ENCODE measurements at places on chromosomes 2 and 18.
A peak's percentile ranks its signal among the peaks of the same experiment; 100 is the strongest.

- ATAC-seq = no peak
Measured at GRCh38 chr2:240465765-240466578, 30.5 kb downstream of the GPC1 start.

- ATAC-seq = no peak
Measured at GRCh38 chr2:212299943-212300342, 238.7 kb downstream of the ERBB4 start.

- no peak for ATAC-seq
Measured at GRCh38 chr2:136310797-136311603, 193.1 kb upstream of the CXCR4 start.

GRCh38 chr2:47504174-47504810 is 101.3 kb downstream of the MSH2 start:
- ATAC-seq = no peak

DNA sequence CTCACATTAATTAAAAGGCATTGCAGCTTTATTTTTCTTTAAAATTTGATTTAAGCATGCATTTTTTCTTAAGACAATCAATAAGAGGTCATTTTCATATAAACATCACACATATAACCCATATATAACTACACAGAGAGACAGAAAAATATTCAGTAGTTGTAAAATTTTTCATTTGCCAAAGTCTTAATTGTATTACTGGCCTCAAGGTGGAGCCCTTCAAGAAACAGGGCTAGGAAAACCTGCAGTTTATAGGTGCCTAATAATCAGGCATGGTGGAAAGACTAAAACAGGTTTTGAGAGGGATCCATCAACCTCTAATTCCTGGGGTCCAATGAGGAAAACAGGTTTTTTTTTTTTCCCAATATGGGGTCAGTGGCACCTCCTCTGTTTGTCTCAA is 71.3 kb upstream of the ZNF804A start:
- ATAC-seq = no peak

DNA sequence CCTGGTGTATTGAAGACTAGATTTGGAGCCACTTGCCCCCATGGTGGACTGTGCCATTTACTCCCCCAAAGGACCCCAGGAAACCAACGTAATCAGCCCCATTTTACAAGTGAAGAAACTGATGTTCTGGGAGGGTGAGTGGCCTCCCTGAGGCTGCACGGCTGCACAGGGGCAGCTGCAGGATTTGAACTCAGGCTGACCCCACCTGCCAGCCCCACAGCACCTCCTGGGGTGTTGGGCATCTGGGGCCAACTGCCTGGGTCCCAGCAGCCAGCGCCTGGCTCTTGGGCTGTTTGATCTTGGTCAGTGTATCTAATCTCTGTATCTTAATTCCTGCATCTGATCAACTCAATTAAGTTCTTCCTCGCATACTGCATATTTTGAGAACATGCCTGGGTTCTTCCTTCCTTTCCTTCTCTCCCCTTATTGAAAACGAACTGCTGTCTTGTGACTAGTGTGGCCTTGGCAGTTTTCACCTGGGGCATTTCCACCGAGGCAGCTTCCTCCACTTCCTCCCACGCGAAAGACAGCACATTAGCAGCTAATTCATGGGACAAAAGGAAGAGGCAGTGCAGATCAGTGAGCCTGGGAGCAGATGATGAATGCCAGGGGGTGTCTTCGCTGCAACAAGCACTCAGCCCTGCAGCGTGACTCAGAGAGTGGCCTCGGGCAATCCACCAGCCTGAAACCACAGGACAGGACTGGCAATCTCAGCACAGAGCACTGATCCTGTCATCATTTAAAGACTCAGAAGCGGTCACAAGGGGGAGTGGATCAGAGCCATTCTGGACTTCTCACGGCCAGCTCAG is 184.1 kb upstream of the RAB12 start:
- peak; percentile 59 for ATAC-seq

DNA sequence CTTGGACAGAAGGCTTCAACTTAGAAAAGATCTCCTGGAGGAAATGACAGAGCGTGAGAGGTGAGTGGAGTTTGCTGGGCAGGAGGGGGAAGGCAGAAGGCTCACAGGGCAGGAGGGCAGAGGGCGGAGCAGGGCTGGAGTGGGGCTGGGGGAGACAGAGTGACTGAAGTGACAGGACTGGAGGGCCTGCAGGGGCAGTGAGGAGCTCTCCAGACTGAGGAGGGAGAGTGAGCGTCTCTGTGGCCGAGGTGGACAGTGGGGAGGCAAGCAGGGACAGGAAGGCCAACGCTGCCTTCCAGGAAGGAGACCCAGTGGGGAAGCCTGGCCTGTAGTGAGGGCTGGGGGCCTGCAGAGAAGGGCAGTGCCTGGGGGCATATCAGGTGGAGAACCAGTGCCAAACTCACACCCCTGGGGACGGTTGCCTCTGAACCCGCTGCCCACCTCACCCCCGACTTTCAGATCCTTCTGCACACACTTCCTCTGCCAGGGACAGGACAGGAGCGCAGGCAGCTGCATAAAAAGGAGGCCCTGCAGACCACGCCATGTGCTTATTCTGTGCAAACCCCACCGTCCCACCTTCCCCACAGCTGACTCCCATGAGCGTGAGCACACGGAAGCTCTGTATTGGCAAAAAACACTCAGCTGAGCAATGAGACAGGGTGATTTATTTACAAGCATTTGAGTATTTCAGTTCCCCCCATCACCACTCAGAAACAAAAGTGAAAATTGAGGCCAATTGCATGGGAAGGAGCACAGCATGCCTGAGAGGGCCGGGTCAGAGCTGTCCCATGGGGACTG is 244.3 kb downstream of the FAM210A start:
- no peak for ATAC-seq

- ATAC-seq = peak; percentile 68
Measured at GRCh38 chr18:45066886-45067285, 386.2 kb downstream of the SETBP1 start.

DNA sequence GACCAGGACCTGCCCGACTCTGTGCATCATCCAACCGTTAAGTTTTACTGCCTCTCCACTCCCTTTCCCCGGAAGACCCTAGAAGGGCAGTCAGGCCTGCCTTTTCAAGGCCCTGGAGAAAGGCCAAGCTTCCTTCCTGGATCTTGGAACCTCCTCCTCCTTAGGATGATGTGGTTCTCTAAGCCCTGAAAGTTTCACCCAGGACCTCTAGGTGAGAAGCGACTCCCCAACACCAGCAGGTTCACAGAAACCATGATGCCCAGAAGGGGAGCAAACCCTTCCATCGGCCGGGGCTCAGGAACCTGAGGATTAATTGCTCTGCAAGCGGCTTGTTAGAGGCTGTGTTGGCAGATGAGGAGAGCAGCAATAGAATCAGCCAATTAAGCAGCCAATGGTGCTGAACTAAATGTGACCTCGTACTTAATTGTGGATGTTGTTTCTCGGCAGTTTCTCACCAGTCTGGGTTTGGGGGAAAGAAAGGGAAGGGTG is 94.2 kb upstream of the FZD7 start:
- ATAC-seq = no peak

Data from esophagus mucosa (tissue), 1 donor.